ENCODE measurements at places on chromosomes 5 and 9. TPM values are rescaled to one million over a fixed set of nuclear protein-coding genes. Genes with fewer than 3 reads are reported as not detected.

GRCh38 chr5:60487885-60488442, 212.0 kb downstream of the DEPDC1B start:
- no peak for DNase-seq

- no peak for DNase-seq
Measured at GRCh38 chr5:167375125-167375524, 916.3 kb upstream of the WWC1 start.

DNA sequence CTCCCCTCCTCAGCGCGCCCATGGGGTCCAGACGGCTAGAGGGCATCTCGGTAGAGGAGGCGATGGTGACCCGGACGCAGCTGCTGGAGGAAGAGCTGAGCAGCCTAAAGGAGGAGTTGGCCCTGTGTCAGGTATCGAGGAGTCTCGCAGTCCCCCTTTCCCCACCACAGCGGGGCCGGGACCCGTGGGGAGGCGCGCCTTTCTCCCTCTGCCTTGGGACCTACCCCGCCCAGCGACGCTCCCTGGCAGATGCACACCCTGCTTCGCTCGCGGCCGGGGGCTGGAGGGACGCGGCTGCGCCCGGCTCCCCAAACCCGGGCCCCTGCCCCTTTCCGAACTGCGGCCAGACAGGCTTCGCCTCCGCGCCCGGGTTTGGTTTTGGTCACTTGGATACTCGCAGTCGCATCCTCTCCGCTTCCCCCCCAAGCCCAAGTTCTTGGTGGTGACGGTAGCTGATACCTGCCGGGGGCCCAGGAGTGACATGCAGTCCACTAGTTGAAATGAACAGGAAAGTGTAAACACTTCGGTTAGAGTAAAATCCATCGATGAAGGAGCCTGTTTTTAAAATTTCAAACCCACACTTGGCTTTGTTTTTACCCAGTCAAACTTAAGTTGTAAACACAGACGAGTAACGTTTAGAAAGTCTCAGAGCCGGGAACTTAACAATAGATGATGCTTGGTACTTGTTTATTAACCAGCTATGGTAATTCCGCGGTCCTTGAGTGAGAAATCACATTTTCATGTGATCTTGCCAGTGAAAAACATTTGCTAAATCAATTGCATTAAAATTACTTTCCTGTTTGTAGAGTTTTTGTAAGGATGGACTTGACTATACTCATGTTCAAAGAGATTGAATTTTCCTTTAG, 688 bp downstream of the CNTLN start:
- DNase-seq, result peak; percentile 53

GRCh38 chr9:38232895-38233294, 159.6 kb upstream of the ALDH1B1 start:
- no peak for DNase-seq

DNA sequence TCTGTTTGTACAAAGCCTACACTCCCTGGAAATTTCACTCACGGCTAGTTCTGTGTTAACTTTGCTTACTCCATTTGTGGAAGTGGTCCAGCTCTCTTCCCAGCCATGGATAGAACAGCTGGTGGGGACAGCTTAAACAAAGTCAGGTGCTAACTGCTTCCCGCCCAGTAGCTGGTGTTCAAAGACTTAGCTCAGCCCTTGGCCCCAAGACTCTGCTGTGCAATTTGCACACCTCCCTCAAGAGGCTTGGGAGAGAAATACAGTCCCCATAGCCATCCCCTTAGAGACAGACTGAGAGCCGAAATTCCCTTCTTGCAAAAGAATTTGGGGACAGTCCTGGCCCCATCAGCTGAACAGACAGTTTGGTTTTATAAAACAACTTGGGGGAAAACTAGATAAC, 73.8 kb upstream of the RAI14 start:
- DNase-seq, result no peak

- no peak for DNase-seq
Measured at GRCh38 chr5:170055606-170056005, 50.1 kb upstream of the FOXI1 start.

DNA sequence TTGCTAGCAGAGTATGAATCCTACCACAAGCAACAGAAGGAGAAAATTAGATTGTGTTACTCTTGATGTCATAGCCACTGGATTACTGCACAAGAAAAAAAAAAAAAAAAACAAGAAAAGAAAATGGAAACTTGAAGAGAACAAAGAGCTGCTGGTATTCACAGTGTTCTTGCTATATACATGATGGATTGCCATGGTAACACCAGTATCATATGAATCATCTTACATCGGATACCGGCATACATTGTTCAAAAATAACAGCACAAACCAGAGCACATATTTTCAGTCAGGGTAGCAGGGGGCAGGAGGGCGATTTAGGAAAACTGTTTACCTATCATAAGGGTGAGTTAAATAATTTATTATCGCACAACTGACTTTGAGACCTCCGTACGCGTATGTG, 472.9 kb downstream of the PDE4D start:
- DNase-seq, result no peak

DNA sequence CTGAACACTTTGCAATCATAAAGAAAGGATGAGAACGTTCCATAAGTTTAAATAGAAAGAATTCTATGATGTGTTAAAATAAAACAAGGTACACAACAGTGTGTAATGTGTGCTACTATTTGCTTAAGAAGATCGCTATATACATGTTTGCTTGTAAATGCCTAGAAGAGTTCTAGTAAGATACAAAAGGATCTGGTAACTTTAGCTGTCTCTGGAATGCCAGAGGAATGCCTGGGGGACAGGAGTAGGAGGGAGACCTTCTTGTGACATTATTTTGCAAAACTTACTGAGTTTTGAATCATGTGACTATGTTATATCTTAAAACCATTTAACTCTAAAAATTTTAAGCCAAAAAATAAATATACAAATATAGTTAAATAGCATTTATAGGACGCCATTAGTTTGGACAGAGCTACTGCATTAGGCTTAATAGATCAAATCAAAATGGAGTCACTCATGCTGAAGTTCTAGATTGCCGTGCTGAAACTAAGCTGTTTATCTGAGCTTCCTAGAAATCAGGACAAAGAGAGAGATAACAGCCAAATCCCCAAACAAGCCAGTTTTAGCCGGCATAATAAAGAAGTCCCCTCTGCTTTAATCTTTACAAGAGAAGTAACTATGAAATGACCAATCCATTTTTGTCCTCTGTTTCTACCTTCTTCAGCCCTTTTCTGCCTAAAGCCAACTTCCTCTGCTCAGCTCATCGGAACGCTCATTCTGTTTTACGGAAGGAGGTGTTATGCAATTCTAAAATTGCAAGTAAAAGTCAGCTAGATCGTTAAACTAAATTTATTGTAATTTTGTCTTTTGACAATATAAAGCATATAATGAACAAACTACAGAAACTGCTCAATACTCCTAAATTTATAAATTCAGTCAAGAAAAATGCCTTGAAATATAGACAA, 44.8 kb downstream of the LIX1 start:
- DNase-seq, result no peak

DNA sequence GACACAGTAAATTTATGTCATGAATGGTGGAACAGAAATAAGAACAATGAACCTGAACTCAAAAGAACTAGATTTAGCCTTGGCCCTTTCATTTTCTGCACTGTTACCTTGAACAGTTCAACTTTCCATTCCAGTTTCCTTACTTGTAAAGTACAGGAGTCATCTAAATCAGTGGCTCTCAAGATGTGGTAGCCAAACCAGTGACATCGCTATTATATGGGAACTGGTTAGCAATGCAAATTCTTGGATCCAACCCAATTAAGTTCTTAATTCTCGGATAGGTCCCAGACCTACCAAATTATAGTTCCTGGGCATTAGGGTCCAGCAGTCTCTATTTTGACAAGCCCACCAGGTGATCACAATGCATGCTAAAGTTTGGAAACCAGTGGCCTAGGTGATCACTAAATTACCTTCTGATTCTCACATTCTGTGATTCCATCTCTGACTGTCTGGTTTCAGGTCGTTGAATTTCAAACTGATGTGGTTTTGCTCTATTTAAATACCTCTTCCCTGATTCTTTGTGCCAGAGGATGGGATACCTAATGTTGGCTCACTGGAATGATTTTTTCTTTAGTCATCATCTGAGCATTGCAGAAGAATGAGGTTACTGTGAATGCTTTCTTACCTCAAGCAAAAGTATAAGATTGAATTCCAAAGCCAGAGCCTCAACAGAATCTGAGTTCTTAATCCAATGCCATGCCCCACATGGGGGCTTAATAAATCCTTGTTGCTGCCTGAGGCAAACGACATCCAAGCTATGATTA, 253.8 kb downstream of the ENC1 start:
- no peak for DNase-seq

GRCh38 chr9:25557645-25558300, 120.5 kb downstream of the TUSC1 start:
- no peak for DNase-seq

DNA sequence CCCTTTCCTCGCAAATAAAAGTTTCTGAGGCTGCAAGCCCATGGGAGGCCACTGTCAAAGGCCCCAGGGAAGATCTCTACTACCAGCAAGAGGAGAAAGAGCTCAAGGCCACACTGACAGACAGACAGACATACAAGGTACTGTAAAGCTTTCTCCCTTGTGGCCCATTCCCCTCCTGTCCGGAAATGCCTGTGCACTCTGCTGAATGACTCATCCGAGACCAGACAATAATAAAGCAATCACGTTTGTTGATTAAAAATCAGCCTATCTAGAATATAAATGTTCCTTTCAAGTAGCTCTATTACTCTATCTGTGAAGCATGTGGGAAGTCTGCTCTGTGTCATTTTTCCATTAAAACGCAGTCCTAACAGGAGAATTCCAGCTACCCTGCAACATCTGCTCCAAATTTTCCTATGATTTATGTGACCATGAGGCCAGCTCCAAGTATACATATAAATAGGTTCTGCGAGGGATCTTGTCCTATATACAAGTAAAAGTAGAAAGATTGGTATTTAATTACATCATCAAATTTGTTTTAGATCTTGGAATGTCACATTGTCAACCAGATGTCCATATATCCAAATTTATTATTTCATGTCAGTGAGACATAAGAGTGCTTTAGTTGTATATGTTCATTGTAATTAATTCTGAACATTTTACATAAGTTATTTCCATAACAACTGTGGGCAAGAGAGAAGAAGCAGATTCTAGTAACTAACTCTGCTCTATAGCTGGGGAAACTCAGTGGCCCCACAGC, 34.7 kb upstream of the TGFBI start:
- DNase-seq, result peak; percentile 96

- DNase-seq, result no peak
Measured at GRCh38 chr5:60436518-60436917, 263.4 kb downstream of the DEPDC1B start.

DNA sequence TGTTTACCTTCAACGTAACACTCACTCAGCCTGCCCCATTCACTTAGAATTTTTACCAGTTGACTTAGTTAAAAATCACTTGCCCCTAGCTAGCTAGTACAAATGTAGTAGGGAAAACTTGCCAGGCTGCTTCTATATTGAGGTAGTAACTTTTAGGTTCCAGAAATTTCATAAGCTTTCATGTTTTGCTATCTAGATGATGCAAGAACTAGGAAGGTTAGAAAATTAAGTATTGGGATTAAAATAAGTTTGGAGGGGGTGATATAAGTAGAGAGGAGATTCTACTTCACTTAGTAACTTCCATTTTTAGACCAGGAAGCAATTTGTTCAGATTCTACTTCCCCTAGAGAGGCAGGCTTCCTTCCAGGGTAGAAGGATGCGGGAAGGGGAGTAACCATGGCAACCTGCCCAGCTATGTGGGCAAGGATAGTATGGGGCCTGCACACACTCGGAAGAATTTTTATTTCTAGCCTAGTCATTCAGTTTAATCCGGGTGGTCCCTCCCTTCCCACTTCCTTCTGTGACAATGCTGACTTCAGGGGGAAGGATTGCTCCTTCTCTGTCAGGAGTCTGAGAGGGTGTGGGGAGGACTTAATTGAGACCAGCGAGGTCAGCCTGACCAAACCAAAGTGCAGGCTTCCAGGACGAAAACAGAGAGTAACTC, 4.2 kb downstream of the DAB2 start:
- DNase-seq, result peak; percentile 88

DNA sequence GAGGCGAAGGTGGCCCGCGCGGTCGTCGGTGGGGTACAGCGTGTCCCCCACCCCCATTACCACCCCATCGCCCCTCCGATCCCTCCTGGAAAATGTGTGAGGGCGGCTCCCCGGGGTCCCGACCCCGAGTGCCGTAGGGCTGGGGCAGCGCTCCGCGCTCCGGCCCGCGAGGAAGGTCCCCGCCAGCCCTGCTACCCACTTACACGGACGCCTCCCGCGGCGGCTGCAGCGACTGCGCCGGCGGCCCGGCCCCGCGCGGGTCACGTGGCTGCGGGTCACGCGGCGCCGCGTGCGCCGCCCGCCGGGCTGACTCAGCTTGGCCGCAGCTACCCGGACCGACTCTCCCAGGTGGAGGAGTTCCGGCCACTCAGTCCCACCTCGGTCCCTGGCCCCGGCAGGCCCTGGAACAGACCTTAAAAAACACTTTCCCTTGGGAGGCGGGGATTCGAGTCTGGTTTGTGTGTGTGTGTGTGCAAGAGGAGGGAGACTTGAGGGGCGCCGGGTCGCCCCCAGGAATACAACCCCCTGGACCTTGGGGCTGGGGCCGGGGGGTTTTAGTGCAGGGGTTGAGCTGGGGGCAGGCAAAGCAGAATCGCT, at the start of gene GNPDA1:
TSS of gene GNPDA1 (minus strand) at position 236 of the 597 bp plus-strand sequence. CDS start 992 bp downstream, outside the sequence.
- peak; percentile 67 for DNase-seq

DNA sequence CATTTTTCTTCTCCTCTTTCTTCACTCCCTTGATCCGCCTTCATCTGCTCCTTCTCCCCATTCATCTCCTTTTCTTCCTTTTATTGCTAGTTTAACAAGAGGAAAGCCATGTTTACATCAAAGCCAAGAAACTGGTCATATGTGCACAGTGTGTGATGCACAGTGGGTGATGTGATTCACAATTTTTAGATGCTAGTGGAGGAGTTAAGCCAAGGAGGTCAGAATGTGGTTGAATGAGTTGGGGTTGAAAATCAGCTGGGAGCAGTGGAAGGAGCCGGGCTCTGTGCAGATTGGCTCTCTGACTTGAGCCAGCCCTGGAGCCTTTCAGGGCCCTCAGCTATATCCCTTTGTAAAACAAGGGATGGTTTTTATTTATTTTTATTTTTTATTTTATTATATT, 7.3 kb downstream of the ACER2 start:
- DNase-seq, result peak; percentile 8

The C9orf153 gene
- 0.06 TPM for polyA plus RNA-seq

The CCDC171 gene
- 0.55 TPM for polyA plus RNA-seq

The IL5 gene
- not detected for polyA plus RNA-seq

The FAM151B gene
- polyA plus RNA-seq, result 4.9 TPM

The RNF183 gene
- not detected for polyA plus RNA-seq

The NUTM2F gene
- polyA plus RNA-seq, result not detected

The SPATA31D3 gene
- polyA plus RNA-seq, result not detected

The DBH gene
- not detected for polyA plus RNA-seq

The RMRP gene
- 110 TPM for polyA plus RNA-seq

The ACTBL2 gene
- 0.03 TPM for polyA plus RNA-seq

The BHMT2 gene
- polyA plus RNA-seq, result 6.1 TPM

The FOXD4L3 gene
- not detected for polyA plus RNA-seq

The WHRN gene
- 0.16 TPM for polyA plus RNA-seq
